ENCODE measurements at places on chromosomes 2 and 18.

DNA sequence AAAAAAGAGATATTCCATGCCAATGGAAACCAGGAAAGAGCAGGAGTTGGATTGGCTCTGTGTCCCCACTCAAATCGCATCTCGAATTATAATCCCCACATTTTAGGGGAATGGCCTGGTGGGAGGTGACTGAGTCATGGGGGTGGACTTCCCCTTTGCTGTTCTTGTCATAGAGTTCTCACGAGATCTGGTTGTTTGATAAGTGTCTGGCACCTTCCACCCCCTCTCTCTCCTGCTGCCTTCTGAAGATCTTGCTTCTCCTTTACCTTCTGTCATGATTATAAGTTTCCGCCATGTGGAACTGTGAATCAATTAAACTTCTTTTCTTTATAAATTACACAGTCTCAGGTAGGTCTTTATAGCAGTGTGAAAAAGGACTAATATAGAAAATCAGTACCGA, 355.6 kb downstream of the NBAS start:
- DNase-seq = no peak

- DNase-seq = no peak
These were observed 35.5 kb upstream of the AQP4 start for GRCh38 chr18:26901020-26901419.

DNA sequence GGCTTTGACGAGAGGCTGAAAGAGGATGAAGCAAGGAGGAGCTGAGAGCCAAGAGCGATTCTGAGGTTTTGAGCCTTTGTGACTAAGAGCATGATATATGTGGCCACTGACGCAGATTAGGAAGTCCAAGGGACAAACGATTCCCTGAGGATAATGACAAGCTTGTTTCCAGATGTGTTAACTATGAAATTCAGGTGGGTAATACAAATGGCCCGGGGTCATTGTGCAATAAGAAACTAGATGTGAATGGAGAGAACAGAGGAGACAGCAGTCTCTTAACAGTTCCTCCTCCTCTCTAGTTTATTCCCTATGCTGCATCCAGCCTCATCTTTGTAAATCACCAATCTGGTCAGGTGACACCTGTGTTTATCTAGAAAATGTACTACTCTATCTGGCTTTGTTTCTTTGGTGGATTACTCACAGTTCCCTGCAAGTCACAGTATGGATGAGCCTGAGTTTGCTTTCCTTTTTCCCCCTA, 84.2 kb downstream of the SOCS6 start:
- no peak for DNase-seq

- DNase-seq = no peak
These were observed 19.8 kb upstream of the GPR17 start for GRCh38 chr2:127626175-127626574.

DNA sequence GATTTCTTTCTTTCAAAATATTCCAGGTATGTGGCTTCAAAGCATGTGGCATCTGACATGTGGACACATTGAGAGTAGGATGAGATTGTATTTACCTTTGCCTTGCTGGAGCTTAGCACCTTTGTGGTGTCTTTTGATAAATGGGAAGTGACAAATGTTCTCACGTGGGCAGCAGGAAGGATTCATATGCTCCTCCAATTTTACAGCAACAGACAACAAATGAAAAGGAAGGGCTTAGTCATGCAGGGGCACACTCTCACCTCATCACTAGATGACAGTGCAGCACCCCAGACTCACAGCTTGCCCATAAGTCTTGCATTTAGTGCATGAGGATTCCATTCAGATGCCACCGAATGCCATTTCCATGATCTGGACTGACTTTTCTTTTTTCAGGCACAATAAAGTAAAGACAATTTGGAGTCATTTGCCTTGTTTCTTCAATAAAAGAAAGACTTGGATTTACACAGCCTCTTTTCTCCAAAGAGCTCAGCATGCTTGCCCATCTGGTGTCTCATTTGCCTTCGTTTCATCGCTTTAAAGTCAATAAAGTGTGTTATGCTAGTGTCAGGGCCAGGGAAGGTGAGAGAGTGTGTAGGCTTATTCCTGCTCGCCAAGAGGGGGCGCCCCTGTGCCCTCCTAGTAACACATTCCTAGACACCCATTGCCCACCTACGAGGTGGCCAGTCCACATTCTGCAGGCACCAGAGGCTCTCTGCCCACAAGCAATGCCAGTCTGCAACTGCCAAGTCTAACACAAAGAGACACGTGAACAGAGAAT, 39.6 kb upstream of the DAPL1 start:
- DNase-seq = no peak

GRCh38 chr18:6797171-6797570, 67.7 kb downstream of the ARHGAP28 start:
- DNase-seq = no peak

DNA sequence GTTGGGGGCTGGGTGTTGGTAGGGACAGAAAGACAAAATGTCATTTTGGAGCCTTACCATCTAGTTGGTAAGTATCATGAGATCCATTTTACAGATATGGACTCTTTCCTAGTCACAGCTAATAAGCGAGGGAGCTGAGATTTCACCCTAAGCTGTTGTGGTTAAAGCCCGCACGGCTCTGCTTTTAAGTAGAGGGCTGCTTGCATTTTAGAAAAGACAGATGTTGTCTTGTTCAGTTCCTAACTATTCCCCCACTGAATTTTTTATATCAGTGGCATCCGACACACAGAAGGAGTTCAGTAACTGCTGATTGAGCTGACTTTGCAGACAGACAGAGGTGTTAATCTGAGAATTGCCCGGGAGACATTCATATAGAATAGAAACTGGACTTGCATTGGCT, 3.7 kb downstream of the QPCT start:
- no peak for DNase-seq

- no peak for DNase-seq
These were observed 6.2 kb downstream of the RAMP1 start for GRCh38 chr2:237865623-237866041.

DNA sequence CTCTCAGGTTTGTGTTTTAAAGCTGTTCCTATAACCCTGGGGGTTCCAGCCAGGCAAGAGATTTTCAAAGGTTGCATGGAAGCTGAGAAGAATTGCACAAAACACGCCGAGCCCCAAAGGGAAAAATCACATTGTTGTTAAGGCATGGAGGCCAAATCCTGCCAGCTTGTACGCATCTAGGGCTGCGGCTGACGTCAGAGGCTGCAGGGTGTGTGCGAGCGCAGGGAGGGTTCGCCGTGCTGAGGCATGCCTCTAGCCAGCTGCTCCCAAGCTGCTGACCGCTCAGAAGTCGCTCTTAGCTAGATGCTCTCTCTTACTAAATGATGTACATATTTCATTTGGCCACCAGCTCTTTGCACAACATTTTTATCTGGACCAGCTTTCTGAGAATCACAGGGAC, 191.8 kb downstream of the LPIN1 start:
- DNase-seq = no peak

DNA sequence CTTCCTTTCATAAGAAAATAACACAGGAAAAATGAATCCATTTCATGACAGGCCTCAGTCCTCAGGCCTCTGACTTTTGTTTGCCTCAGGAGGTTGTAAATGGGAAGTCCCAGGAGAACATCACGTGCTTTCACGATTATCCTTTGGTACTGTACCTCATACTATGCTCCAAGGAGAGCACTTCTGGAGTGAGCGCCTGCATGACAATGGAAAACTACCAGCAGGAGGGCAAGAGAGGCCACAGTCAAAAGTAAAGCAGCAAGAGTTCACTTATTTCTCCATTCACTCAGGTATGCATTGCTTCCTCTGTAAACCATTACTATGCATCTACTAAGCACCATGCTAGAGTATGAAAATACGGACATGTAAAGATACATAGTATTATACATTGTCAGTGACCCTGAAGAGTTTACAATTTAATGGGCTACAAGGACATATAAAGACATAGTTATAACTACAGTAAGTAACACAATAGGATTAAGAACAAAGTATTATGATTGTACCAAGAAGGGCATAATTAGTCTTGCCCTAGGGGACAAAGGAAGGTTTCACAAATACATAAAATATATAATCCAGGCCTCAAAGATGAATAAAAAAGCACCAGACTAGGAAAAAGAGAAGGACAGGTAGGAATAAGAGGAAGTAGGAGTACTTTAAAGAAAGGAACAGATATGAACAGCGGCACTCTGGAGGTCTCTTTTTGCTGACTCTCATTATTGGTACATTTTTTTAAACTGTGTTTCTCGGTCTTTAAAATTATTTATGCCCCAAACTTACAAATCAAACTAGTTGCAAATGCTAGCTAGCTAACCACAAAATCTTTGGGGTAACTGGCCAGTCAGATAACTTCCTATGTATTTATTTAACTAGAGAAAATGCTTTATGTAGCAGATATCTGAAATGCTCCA, 806.7 kb downstream of the NRXN1 start:
- DNase-seq = no peak

- DNase-seq = no peak
These were observed 244.1 kb upstream of the MYT1L start for GRCh38 chr2:2575181-2575577.

DNA sequence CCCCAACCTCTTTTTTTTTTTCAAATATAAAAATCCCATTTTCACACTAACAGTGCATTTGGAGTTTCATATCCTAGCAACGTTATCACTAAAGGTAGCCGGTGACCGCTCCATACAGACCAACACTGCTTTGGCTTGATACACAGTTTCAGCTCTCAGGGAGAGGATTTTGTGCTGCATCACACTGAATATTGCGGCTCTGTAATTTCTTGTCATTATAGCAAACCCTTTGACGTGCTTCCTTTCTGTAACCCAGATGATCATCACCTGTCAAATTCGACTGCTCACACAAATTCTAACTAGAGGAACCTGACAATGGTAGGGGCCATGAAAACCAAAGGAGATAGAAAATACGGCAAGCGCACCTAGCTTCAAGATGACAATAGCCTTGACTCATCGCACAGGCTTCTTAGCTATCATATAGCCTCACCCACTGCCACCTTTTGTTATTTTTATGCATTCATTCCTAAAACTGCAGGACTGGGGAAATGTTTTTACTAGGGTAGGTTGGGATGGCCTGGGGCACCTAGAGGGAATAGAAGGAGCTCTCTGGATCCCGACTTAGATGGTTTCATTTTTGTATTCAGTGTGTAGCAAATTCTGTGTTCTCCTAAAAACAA, 582.9 kb upstream of the PIK3C3 start:
- DNase-seq = no peak

DNA sequence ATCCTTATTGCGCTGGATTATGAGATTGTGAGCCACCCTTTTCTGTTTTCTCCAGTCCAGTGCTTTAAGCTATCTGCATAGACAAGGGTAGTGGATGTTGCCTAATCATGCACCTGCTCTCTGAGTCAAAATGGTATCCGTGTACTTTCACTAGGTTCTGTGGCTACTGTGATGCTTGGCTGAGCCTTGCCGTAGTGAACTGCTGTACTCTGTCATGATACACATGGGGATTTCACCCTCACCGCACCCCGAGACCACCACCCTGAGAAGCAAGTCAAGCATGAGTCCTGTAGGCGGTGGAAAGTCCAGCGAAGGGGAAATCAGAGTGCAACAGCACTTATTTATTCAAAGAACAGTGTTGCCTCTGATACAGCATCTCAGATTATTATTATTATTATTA, 55.0 kb downstream of the ARHGAP25 start:
- DNase-seq = no peak

- no peak for DNase-seq
These were observed 246.3 kb upstream of the RASGRP3 start for GRCh38 chr2:33230195-33230594.

DNA sequence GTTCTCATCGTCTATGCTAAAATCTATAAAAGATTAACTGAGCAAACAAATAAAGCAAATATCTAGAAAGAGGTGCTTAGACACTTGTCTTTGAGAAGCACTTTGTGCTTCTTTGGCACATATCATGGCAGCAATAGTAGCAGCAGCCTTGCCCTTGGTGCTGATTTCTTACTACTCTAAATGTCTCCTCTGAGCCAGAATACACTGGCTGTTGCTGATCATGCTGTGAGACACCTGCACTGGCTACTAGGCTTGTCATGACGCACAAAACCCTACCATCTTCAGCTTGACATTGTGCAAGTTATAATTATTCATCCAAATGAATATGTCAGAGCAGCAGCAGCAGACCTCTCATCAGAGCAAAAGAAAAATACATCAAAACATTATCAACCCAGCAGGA, 46.7 kb downstream of the FANCL start:
- no peak for DNase-seq

- no peak for DNase-seq
These were observed 19.9 kb upstream of the BCL2L11 start for GRCh38 chr2:111100765-111101162.

- no peak for DNase-seq
These were observed 44.4 kb upstream of the RPE start for GRCh38 chr2:209958016-209958415.

DNA sequence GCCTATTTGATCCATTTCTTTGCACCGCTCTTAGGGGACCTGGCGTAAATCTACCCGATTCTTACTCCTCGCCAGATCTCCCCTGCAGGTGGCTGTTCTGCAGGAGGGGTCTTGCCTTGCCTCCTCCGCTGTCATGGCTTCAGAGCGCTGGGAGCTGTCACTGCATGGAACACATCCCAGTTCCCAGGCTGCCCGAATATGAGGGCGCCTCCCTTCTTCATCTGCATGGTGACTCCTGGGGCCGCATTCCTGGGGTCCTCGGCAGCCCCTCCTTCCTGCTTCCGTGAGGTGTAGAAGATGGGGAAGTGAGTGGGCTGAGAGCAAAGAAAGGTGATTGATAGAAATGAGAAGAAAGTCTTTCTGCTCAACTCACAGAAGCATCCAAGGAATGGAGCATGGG, 27.3 kb upstream of the COPS8 start:
- DNase-seq = no peak

- DNase-seq = no peak
These were observed 122.5 kb upstream of the WDR75 start for GRCh38 chr2:189318761-189319160.

DNA sequence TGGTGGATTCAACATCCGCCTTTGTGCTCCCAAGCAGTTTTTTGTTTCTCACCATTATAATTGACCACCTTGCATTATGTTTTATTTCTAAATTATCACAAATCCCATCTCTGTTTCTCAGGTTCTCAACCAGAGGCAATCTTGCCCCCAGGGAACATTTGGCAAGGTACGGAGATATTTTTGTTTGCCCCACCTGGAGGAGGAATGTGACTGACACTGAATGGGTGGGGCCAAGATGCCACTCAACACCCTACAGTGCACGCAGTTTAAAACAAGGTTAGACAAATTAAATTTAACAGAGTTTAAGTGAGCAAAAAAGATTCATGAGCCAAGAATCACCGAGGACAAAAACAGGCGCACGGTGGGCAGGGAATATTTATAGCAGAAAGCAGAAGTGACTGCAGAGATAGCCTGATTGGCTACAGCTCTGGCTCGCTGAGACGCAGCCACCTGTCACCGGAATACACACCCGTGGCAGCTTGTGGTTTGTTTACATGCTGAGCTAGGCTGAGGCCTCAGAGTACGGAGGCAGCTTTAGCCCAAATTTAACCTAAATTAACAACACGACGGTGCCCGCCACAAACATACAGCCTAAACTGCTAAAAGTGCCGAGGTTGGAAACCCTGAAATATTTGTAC, 150.0 kb upstream of the ALKAL2 start:
- no peak for DNase-seq

- no peak for DNase-seq
These were observed 77.3 kb downstream of the LONRF2 start for GRCh38 chr2:100244881-100245605.
